AML-193 (cell line): ENCODE measurements at places on chromosomes 2 and 18.
A peak's percentile ranks its signal among the peaks of the same experiment; 100 is the strongest.

DNA sequence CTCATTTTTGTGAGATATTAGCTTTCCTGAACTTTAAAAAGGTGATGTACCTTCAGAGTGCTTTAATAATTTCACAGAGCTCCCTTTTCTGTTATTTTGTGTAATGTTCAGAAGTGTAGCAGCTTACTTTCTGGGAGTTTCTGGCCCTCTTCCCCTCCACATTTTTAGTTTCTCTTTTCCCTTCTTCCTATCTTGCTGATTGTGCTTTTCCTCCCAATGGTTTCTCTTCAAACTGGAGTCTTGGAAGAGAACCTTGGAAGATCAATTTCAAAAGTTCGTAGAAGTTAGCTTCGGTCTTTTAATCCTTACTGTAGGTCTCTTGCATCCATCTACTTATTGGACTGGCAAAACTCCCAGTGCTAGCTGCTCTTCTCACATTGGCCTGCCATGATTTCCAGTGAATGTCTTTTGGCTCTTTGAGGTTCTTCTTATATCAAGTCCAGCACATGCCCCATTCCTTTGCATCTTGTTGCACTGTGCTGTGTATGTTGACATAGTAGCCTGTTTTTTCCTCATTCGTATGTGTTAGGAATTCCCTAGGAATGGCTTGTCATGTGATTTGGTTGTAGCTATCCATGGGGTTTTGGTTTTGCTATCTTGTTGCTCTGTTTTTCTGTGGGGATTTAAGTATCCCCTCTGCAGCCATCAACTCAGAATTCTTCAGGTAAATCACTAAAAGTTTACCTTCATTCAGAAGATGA, 7.8 kb downstream of the CCNT2 start:
- DNase-seq = no peak

GRCh38 chr18:66150650-66151049, 399.8 kb downstream of the CDH7 start:
- no peak for DNase-seq

DNA sequence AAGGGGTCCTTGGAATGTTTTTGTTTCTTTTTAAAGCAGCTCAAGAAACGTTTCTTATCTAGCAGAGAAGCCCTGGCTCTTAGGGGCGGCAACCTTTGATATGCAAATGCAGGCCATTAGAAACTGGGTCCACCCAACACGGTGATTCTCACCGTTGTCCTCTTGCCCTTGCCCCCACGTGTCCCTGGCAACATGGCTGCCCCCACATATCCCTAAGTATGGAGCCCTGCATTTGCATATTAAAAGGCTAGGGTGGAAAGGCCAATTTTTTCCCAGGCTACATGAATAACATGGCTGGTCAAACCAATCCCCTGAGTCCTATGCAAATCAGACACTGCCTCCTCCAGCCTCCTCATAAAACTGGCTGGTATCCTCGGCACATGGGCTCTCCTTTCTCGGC, 230.1 kb upstream of the SPOPL start:
- DNase-seq = no peak

DNA sequence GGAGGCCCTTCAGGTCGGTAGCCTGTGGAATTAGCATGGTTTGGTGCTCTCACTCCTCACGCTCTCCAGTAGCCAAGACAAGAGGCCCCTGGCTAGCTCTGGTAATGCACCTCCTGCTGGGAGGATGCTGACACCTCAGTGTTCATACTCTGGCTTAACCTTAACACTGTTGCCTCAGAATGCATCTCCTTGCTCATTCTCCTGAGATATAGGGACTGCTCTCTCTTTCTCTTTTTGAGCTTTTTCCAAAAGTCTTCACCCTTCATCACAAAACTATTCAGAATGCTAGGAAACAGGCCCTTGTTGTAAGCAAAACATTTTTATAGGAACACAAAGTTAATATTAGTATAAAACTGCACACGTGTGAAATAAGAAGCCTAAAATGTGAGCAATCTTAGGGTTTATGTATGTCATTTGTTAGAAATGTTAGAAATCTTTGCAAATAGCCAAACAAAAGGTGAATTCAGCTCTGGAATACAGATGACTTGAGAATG, 17.3 kb upstream of the IMPA2 start:
- no peak for DNase-seq

GRCh38 chr2:196434217-196434616, 205.3 kb upstream of the CCDC150 start:
- DNase-seq = no peak

DNA sequence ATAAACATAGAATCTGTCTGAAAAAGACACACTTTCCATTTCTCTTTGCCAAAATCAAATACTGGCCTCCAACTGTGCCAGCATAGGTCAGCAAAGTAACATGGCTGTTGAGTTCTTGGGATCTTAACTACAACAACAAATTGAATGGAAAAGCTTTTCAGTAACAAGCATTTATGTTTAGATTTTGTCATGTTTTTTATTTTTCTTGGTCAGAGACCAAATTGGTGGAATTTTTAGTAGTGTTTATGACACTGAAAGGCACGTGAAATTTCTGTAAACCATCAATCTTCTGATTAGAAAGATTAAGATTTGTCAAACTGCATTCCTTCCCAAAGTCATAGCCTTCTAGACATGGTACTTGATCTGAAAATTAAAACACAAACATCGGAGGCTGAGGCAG, 77.6 kb downstream of the PDE1A start:
- DNase-seq = no peak

GRCh38 chr2:119280680-119281079, 57.0 kb downstream of the STEAP3 start:
- DNase-seq = no peak

GRCh38 chr2:226652369-226652768, 147.3 kb downstream of the IRS1 start:
- no peak for DNase-seq

GRCh38 chr2:119704670-119705120, 25.7 kb downstream of the TMEM177 start:
- no peak for DNase-seq

- no peak for DNase-seq
These were observed 776.1 kb upstream of the ID2 start for GRCh38 chr2:7905756-7906155.

GRCh38 chr2:186569897-186570296, 20.0 kb upstream of the ITGAV start:
- no peak for DNase-seq

- DNase-seq = no peak
These were observed 24.5 kb downstream of the PIAS2 start for GRCh38 chr18:46892842-46893241.

DNA sequence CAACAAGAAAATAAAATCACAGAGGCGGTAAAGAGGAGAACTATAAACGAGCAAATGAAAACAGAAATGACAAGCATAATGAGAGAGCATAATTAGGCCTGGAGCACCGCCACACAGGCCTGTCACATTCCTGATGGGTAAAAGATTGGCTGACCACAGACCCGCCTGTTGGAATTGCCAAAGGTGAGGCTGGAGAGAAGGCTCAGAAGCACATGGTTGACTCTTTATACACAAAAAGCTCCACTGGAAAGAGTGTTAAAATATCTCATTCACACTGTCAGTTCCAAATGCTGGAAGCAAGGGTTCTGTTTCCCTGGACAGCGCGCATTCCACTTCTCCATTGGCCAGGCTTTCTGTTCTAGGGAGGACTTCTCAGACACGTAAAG, 5.9 kb upstream of the LGALSL start:
- no peak for DNase-seq

- DNase-seq = no peak
These were observed 17.5 kb downstream of the VRK2 start for GRCh38 chr2:58064086-58064485.

GRCh38 chr2:205665791-205666190, 16.5 kb upstream of the NRP2 start:
- DNase-seq = no peak

DNA sequence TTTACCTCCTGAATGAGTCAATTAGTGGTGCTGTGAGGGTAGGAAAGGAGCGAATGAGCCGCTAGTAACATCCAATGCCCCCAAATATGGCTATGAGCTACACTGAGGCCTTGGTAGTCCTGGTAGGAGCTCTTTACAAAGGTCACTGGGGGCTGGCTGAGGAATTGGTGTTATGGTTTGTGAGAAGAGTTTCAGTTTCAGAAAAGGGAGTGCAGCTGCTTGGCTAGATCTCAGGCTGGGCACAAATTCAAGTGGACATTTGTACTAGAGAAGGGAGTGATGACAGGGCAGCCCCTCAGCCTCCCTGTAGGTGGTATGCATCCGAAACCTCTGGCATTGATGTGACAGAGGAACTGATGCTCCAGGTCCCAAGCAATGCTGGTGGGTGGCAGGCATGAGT, 13.9 kb upstream of the PAIP2B start:
- no peak for DNase-seq

- DNase-seq = no peak
These were observed 150.9 kb downstream of the CD8B2 start for GRCh38 chr2:106638043-106638442.

DNA sequence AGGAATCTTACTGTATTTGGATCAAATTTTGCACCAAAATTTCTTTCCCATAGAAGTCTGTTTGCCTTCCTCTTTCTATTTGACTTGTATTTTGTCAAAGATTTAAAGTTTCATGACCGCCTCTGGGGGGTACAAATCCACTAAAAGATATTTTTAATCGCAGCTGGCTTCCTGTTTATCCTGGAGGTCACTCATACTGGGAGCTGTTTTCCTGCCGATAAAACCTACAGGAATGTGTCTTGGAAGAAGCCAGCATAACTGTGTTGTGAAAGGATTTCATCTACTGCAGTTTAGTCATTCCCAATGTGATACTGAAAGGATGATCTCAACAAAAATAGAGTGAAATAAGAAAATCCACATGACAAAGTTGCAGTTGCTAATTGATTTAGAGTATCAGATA, 184.0 kb downstream of the RIT2 start:
- DNase-seq = no peak

DNA sequence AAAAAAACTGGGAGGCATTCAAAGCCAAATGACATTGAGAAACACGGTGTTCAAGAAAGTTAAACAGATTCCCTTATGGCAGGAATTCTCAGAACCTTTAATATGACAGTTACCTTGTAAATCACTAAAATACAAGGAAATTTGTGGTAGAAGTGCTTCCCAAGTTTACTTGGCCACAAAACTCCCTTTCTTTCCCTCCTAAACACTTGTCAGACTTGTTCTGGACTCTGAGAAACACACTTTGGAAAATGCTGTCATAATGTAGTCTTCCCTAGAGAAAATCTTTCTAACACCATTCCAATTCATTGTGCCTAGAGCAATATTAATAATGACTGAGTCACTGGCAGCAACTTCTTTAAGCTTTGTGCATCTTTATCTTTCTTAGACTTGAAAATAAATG, 140.4 kb downstream of the ANKRD44 start:
- no peak for DNase-seq

DNA sequence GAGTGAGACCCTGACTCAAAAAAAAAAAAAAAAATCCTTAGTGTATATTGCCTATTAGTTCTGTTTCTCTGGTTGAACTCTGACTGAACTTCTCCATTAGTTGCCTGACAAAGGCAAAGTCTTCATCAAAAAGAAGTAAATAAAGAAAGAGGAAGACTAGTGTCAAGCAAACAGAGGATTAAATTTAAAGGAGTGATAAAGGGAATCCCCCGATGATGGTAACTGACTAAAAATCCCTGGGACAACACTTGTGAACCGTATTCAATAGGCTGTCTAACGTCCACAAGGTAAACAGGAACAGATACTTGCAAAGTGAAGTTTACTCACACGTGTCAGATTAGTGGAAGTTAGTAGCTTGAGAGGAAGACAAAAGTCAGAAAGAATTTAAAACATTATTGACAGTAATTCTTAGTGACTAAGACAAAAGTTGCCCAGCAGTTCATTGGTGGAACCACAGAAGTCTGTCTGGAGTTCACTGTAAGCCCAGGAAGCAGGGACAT, 26.2 kb upstream of the SPOPL start:
- no peak for DNase-seq

DNA sequence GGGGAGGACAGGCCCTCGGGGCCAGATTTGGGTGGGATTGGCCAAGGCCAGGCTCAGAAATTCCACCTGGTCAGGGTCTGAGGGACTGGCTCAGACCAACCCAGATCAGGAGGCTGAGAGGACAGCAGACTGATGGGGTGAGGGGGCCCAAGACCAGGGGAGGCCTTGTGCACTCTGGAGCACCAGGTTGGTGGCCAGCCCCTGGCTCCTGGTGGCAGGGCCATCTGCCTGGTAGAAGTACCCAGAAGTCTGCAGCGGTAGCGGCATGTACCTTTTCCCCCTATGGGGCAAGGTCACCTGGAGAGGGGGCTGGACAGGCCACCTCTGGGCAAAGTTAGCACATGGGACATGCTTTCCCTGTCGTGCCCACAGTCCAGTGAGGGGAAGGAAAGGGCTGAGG, 21.2 kb upstream of the ODC1 start:
- no peak for DNase-seq

DNA sequence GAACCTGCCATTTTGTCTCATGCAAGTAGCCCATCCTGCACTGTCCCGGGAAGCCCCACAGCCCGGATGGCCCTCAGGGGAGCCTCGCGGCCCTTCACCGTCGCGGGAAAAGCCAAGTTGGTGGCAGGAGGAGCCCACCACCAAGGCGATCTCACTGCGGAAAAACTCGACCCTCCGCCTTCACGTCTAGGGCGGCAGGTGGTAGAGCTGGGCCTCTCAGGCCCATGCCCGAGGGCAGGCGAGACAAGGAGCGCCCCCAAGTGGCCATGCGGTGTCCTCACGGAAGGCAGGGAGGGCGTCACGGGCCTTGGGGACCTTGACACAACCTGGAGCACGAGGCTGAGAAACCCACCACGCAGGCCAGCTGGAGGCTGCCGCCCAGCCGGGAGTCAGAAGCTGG, 34.8 kb upstream of the SKA1 start:
- DNase-seq = no peak

DNA sequence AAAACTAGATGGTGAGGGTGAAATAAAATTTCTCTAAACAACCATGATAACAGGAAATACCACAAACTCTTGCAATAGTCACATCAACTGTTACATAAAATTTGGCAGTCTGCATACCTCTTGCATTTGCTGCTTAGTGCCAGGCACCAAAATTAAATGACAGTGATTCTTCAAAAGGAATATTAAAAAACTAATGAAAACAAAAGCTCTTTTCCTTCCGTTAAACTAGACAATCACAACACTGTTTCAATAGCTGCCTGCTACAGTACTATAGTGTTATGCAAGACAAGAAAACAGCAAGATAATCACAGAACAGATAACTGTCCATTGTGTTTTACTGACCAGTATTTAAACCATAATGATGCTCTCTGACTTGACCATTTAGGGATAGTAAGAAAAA, 239.0 kb upstream of the SMAD7 start:
- peak; percentile 8 for DNase-seq

- DNase-seq = no peak
These were observed 99.6 kb downstream of the FMNL2 start for GRCh38 chr2:152434395-152435182.

GRCh38 chr18:67108894-67109293, 407.6 kb downstream of the DSEL start:
- no peak for DNase-seq
